AML-193 (cell line): ENCODE measurements at places on chromosomes 6 and 20.
A peak's percentile ranks its signal among the peaks of the same experiment; 100 is the strongest.

GRCh38 chr6:65505736-65506135 lies 201.3 kb downstream of the EYS start:
- no peak for DNase-seq

DNA sequence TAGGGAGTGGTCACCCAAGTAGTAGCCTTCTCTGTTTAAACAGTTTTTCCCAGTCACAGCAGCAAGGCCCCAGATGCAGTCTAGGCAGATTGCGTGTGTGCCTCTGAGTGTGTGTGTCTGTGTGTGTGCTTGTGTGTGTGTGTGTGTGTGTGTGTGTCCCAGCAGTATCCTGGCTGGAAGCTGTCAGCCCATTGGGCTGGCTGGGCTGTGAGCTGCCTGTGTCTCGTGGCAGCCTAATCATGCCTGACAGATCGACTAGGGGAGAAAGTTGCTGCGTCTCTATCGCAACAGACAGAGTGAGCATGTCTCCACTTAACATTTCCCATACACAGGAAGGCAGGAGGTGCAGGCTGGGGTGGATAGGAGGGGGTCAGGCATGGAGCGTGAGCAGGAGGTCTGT lies 42.9 kb upstream of the LRFN2 start:
- no peak for DNase-seq

DNA sequence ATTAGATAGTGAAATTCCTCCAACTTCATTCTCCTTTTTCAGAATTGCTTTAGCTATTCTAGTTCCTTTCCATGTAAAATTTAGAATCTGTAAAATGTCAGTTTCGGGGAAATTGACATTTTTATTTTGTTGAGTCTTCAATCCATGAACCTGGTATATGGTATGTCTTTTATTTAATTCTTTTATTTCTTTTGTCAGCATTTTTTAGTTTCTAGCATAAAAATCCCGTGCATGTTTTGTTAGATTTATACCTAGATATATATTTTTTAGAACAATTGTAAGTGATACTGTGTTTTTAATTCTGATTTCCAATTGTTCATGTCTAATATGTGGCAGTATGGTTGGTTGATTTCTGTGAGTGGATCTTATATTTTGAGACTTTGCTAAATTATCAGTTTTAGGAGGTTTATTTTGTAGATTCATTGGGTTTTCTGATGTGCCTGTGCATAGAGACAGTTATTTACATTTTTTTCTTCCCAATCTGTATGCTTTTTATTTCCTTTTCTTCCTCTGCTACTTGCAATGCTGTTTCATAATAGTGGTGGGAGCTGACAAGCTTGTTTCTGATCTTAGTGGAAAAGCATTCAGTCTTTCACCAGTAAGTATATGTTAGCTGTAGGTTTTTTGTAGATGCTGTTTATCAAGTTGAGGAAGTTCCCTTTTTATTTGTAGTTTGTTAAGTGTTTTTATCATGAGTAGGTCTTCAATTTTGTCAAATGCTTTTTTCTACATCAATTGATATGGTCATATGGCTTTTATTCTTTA lies 13.7 kb downstream of the TAB2 start:
- peak; percentile 33 for DNase-seq

- DNase-seq: no peak
Measured at GRCh38 chr20:25204550-25205276, 9.2 kb downstream of the ENTPD6 start.

DNA sequence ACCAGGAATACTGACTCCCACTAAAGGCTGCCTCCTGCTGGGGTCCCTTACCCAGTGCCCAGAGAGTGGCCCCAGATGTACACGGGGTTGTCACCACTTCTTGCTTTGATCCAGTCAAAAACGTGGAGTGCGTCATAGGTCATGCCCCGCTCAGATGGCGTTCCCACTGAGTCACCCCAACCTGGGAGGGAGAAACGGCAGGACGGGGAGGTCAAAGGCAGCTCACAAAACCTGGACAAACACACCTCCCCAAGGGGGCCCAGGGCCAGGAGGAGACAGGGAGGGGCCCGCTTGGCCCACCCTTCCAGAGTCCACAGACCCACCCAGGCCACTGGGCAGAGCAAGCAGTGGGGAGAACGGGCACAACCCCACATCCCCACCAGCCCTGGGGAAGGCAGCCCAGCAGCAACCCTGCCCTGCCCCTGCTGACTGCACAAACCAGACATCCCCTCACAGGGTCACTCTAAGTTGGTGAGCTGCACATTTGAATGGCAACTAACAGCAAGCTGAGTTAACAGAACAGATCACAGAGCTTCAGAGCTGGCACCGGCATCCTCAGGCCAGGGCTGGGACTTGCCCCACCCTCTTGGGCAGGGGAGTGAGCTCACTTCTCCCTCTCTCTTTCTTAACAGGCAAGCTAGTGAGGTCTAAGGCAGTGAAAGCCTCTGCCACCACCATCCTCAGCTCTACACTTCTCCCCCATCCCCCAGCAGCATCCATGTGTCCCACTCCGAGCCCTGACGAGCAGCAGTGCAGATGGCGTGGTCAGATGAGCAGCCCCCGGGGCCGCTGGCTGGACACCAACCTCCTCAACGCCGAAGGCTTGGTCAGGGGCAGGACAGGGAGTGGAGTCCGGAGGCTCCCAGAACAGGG lies 61.7 kb downstream of the PYGB start:
- no peak for DNase-seq

- no peak for DNase-seq
Measured at GRCh38 chr20:217266-217665, 9.8 kb upstream of the DEFB129 start.

DNA sequence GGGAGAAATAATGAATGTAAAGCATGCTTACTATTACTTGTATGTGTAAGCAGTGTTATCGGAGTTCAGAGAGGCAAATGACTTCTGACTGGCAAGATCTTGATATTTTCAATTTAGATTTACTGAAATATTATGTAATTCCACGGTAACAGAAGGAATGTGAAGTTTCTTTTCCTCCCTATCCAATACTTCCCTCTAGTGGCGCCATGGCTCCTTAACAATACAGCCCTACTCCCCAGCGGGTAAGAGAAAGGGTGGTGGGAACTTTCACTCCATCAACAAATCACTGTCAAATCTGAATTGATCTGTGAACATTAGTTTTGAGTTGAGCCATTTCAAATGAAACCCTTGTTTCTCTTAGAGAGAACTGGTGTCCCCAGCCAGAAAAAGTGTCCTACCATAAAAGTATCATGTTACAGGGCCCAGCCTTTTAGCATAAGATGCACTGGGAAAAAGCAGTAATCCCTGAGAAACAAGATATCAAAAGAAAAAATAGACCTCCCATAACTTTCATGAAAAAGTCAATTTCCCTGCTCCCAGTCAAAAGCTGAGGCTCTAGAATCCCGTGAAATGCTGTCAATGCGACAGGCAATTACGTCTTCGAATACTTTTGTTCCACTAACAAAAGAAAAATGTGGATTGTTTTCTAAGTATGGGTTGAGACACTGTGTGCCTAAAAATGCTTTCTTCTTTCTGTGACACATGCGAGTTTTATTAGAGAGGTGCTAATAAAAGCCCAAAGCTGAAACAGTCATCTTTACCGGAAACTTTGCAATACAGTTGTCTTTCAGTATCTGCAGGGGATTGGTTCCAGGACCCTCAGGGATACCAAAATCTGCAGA lies 12.9 kb downstream of the COX7A2 start:
- peak; percentile 38 for DNase-seq
